Activated CD8-positive, alpha-beta memory T cell treated with anti-CD3 and anti-CD28 coated beads for 1 hour (primary cell): ENCODE measurements at places on chromosomes 11 and 22.
A peak's percentile ranks its signal among the peaks of the same experiment; 100 is the strongest.

GRCh38 chr11:58075781-58076180, 45.0 kb downstream of the OR6Q1 start:
- DNase-seq, result no peak

DNA sequence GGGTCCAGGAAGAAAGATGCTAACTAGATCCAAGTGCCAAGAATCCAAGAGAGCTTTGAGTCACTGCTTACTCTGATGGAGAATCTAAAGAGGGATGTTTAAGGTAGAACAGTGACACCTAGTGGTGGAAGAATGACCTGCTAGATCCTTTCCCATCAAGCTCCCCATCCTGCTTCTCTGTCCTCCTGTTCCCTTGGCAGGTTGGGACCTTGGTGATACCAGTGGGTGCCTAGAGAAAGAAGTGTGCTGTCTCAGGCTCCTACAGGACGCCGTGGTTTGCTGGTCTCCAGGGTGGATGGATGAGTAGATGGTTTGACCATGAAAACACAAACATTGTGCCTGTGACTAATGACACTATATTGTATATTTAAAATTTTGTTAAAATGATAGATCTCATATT, 383.7 kb downstream of the TMEM135 start:
- DNase-seq, result no peak

- no peak for DNase-seq
These were observed 99.0 kb upstream of the NECTIN1 start for GRCh38 chr11:119828006-119828405.

GRCh38 chr22:19147195-19147780, 2.8 kb downstream of the GSC2 start:
- DNase-seq, result no peak

- DNase-seq, result peak; percentile 39
These were observed at the start of gene LRFN4 for GRCh38 chr11:66856496-66857233. Gene LRFN4, plus strand, starts transcription at chr11:66857064. Its CDS starts 681 bp downstream, at chr11:66857745.

DNA sequence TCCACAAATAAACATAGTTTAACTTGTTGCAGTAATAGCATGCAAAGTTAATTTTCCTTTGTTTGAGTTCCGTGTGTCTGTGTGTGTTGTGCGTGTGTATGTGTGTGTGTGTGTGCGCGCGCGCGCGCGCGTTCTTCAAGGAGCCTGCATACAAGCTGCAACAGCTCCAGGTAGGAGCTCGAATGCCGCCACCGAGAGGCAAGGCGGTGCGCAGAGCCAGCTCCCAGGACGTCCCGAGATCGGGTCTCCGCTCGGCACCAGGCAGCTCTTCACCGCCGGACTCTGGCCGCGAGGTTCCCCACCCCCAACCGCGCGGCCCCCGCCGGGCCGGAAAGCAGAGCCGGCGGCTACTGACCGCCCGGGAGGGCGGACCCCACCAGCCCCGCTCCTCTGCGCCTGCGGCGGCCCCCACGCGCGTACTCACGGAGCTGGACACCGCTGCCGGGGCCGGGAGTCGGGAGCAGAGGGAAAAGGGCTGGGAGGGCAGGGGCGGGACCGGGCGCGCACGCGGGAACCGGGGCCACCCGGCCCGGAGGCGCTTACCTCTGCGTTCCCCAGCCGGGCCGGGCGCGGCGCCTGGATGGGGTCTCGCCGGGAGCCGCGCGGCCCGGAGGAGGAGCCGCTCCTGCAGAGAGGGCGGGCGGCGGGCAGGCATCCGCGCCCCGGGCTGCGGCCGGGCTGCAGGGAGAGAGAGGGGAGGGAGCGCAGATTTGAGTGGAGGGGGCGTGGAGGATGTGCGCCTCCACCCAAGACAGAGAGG, 40.4 kb upstream of the AKIP1 start:
- DNase-seq, result no peak

- DNase-seq, result no peak
These were observed 84.6 kb upstream of the IZUMO1R start for GRCh38 chr11:94219771-94220170.

DNA sequence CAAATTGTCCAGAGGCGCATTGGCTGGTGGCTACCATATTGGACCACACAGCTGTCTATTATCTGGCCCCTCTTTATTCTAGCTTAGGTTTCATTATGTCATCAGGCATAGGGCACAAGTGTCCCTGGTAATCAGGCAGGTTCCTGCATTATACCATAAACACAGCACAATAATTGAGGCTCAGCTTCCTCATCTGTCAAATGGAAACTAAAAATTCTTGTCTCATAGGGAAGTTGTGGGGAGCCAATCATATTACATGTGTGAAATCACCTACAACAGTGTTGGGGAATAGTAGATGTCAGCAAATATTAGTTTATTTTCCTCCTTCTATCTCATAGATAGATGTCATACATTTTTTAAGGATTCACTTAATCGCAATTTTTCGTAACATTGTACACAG, 231.0 kb upstream of the SORL1-AS1 start:
- DNase-seq, result no peak

DNA sequence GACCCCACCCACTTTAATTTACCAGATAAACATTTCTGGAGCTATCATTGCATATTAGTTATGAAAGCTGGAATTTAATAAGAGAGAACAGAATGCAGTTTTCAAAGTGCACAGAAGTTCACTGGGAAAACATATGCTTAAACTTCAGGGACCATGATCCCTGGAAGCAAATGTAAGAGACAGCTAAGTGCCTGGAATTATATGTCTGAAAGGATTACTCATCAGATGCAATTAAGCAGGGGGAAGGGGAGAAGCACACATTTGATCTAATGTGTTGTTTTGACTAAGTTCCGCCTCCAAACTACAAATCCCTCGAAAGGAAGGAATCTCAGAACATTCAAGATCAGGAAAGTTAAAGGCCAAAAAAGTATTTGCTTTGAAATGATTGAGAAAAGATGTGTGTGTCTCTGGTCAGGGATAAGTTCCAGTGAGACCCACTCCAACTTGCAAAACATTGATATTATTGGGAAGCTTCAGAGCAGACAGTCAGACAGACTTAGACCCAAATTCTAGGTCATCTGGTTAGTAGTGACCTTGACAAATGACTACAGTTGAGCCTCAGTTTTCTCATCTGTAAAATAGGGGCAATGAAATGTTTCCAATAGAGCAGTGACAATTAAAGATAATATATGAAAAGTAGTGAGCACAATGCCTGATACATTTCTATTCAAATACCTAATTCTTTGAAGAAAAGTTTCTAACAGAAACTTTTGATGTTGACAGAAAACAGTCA, 147.6 kb downstream of the ME3 start:
- no peak for DNase-seq

DNA sequence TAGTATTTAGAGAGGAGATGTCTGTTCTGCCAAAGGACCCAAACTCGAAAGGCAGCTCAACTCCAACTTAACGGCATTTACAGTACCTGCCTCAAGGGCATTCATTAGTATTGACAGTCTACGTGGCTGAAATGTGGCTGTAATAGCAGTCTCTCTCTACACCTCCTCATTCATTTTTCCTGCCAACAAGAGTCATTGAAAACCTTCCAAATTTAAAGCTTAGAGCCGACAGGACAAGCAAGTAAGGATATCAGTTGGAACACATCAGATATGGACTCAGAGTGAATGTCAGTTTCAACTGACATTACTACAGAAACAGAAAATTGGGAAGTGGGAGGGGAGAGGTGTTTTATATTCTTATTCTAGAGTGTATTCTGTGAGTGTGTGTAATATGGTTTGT, 253.1 kb downstream of the CADM1 start:
- no peak for DNase-seq

DNA sequence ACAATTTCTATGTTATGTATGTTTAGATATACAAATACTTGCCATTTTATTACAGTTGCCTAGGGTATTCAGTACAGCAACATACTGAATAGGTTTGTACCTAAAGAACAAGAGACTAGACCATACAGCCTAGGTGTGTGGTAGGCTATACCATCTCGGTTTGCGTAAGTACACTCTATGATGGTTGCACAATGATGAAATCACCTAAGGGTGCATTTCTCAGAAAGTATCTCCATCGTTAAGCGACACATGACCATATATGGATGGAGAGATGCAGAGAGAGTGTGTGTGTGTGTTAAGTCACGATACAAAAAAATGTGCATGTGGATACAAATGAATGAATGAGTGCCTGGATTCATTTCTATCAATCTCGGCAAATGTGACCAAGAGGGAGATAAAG, 37.7 kb downstream of the NARS2 start:
- no peak for DNase-seq

DNA sequence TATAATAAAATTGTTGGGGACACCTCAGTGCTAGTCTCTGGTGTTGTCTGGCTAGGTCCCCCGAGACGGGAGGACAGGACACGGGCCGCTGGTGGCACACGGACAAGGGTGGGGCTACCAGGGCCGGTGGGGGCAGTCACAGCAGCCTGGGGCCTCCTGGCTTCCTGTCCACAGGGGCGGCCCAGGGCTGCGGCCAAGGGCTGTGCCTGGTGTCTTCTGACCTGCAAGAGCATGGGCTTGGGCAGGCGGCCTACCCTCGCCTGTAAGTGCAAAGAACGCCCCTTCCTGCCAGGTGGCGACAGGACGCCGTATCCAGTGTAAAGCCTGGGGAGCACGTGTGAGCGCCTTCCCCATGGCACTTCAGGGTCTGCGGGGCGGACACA, 3.6 kb downstream of the LRFN4 start:
- no peak for DNase-seq

DNA sequence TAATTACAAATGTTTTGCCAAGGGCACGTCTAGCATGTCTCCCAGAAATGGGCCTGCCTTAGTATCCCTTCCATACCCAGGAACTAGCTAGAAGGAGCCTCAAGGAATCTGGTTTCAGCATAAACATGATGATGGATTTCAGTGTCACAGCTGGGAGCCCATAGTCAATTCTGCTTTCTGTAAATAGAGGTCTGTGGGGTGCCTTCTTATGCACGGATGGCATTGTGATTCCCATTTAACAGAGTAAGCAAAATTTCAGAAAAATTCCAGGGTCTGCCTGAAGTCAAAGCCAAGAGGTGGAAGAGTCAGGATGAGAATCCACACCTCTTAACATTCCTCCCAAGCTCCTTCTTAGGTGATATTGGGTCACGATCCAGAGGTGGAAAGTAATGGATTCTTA, 12.1 kb downstream of the DUSP18 start:
- DNase-seq, result no peak

- no peak for DNase-seq
These were observed 33.7 kb upstream of the SMPD1 start for GRCh38 chr11:6356503-6357055.

DNA sequence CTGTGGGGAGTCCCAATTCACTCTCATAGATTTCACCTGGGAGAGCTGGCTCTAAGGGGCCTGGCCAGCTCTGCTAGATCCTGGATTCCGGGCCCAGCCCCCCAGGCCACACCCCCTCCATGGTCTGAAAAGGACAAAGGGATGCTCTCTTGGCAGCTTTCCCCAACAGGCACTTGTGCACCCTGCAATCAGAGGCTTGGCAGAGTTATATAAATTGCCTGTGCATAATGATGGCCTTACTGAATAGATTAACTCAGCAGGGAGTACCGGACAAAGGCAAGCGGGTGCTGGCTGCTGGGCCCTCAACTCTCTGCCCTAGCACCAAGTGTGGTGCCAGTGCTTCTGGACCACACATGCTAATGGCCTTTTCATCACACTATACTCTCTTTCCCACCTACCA, 461.6 kb downstream of the BUD13 start:
- no peak for DNase-seq

DNA sequence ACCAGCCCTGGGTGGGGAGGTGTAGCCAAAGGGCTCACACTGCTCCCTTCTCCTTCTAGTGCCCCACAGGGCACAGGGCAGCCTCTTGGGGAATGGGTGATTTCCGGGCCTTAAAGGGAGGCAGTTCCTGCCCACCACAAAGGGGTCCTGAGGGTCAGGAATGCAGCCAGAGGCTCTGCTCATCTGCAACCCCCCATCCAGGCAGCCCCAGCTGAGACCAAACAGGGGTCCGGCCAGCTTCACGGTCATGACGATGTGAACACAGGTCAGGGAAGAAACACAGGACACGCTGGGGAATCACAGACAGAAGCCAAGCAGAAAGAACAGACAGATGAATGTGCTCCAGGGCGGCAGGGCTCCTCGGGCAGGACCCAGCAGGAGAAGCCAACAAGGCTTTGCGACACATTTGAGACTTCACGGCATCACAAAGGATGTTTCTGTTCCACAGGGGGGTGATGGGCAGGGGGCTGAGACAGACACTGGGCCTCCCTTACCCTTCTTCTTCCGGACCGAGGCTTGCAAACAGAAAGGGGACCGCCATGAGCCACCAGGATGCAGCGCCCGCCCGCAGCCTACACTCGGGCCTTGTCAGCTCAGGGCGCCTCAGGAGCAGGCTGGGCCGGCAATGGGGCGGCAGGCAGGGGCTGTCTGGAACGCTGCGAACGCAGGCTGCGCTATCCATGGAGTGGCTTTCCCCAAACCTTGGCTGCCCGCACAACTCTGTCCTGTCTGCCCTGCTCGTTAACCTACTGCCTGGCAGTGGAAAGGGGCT, 101.9 kb downstream of the CTTN start:
- no peak for DNase-seq

DNA sequence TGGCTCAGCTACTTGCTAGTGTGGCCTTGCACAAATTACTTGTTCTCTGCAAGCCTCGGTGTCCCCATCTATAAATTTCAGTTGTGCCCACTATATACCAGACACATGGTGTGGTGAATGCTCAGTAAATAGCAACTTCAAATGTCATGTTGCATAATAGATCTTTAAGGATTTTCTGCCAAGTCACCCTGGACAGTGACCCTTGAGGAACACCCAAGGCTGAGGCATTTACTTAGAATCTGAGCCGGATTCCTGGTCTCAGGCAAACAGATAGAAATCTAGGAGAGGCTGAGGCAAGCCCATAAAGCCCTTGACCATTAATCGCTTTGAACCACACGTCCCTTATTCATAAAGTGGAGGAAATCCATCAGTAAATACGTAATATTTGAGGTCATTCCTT, 9.7 kb downstream of the TEAD1 start:
- DNase-seq, result no peak

- DNase-seq, result no peak
These were observed 4.2 kb upstream of the FAM118A start for GRCh38 chr22:45305456-45306075.

GRCh38 chr11:1208394-1209261, 14.2 kb upstream of the MUC5B start:
- no peak for DNase-seq

DNA sequence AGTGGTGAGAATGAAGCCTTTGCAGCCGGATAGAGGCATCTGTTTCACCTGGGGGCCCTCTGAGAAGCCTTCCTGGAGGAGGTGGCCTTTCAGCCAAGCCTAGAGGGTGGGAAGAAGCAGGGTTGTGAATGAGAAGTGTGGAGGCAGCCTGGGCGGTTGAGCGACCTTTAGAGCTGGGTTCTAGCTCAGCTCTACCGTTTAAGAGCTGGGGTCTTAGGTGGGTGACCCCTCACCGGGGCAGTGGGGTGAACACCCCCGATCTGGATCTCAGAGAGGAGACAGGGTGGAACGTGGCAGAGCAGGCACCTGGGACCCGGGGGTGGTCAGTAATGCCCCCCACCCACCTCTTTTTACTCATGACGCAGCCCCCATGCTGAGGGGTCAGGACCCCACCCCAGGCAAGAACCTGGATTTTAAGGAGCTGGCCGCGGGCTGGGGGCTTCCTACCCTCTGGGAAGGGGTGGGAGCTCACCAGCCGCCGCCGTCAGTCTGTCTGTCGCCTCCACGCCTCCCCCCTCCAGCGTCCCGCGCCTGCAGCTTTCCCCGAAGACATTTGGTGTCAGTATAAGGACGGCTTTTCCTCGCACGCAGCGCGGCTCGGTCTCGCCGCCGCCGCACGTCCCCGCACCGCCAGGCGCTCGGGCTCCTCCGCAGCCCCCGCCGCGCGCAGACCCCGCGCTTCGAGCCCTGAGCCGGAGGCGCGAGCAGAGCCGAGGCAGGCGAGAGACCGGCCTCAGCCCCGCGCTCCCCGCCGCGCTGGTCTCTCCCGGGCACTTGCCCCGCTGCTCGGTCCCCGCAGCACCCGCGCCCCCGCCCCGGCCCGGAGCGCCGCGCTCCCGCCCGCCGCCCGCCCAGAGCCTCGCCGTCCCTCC, 13.3 kb upstream of the CACNA1I start:
- DNase-seq, result peak; percentile 13
